ENCODE measurements at places on chromosomes 2 and 18.
A peak's percentile ranks its signal among the peaks of the same experiment; 100 is the strongest.

DNA sequence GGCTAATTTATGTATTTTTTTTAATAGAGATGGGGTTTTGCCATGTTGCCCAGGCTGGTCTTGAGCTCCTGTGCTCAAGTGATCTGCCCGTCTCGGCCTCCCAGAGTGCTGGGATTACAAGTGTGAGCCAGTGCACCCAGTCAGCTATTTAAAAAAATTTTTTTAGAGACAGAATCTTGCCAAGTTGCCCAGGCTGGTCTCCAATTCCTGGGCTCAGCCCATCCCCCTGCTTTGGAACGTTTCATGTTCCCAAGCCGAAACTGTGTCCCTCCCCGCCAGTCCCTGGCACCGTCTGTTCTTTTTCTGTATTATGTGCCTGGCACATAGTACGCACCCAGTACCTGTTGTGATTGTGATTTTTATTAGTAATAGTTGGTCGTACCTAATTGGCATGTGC, 63.1 kb upstream of the MGAT5 start:
- DNase-seq: no peak

DNA sequence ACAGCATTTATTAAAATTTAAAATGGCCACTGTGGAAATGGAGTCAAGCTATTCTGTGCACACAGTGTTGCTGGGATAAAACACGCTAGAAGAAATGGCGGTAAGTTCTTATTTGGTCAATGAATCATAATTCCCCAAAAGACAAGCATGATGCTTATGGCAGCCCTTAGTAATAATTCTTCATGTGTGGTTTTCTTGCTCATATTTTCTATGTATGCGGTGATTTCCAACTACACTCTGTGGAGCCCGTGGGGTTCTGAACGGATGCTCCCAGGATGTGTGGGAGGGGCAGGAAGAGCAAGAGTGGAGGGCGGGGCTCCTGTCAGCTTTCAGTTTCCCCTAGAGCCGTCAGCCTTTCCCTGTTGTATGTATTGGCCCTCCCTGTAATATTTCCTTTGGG, 91.7 kb upstream of the RMDN2 start:
- DNase-seq: peak; percentile 11

- peak; percentile 63 for DNase-seq
These were observed 246.0 kb downstream of the LDLRAD4 start for GRCh38 chr18:13464432-13465123.

GRCh38 chr18:72846736-72847533, 20.9 kb downstream of the NETO1 start:
- no peak for DNase-seq

GRCh38 chr18:39871961-39872360, 2083.1 kb upstream of the PIK3C3 start:
- no peak for DNase-seq

GRCh38 chr2:233350708-233351107, 3.6 kb upstream of the DGKD start:
- no peak for DNase-seq

DNA sequence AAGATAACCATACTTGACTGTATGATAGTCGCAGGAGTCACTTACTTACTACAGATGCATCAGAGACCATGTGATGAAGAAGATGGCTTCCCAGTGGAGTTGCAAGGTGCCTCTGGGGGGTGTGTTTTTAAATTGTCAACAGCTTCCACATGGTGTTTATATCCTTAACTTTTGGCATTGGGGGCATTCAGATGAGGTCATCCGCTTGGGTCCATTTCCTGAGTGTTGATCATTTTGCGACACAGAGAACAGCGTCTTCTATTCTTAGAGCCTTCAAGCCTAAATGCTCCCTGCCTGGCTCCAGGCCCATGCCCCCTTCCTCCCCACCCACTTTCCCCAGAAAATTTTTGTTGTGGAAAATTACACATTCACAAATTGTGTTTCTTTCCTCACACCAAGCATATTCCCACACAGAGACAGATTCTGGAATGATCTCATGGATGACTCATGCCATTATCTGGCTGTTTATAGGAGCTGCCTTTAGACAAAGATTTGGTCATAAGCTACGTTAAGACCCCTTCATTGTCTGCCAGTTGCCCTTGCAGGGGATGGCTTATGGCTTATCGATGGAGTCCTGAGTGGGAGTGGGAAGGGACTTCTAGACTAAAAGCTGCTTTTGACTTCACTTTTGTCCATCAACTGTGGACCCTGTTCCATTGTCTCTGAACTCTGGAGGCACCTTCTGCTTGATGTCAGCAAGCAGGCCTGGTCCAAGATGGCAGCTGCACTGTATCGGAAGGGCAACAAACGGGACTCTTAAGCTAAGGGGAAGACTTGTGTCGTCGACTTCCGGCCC, 91.8 kb downstream of the CABLES1 start:
- no peak for DNase-seq

GRCh38 chr2:147331790-147332419, 512.9 kb upstream of the ACVR2A start:
- DNase-seq: peak; percentile 7

DNA sequence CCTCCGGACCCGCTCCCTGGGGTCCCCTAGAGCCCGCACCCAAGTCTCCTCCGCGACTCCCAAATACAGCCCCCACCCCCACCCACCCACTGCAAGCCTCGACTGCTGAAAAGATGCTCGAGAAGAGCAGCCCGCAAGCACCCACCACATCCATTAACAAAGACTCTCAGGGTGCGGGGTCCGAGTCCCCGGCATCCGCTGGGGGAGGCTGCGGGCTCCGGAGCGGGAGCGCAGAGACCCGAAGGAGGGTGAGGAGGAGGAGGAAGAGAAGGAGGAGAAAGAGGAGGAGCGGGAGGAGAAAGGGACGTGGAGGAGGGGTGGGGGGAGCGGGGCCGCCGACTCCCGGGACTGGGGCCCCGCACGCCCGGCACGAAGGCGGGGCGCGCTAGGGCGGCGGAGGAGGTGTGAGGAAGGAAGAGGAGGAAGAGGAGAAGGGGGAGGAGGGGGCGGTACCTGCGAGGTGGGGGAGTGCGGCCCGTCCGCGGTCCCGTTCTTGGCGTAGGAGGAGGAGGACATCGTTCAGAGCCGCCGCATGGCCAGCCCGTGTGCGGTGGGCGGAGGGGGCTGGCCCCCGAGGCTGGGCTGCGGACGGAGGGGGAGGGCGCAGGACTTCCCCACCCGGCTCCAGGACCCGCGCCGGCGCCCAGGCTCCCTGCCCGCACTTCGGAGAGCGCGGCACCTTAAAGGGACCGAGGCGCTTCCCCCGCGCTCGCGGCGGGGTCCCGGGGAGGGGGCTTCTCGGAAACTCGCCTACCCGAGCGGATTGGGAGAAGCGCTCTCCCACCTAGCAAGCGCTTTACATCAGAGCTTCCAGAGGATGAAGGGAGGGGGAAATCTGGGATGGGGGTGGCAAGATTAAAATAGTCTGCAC, at the start of gene CACNB4:
TSS of gene CACNB4 (minus strand) at position 549 of the 871 bp plus-strand sequence.
- no peak for DNase-seq

DNA sequence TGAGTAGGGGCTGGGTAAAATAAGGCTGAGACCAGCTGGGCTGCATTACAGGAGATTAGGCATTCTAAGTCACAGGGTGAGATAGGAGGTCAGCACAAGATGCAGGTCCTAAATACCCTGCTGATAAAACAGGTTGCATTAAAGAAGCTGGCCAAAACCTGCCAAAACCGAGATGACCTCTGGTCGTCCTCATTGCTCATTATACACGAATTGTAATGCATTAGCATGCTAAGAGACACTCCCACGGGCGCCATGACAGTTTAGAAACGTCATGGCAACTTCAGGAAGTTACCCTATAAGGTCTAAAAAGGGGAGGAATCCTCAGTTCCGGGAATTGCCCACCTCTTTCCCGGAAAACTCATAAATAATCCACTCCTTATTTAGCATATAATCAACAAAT, 132.2 kb downstream of the ARL4C start:
- DNase-seq: no peak

DNA sequence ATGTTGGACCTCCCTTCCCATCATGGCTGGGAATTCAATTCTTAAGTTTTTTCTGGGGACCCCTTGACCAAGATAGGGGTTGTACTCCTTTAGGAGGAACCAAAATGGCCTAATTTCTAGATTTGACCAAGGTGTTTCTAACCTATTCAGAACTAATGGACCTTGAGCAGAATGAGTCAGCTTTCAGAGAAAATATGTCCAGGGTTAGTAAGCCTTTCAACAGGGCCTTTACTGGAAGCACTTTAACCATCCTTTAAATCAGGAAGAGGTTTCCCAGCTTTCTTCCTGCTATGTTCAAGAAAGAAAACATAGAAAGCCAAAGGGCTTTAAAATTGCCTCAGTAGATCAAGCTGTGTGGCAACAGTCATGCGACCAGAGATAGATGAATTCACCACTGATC, 1184.9 kb upstream of the ACVR2A start:
- no peak for DNase-seq

DNA sequence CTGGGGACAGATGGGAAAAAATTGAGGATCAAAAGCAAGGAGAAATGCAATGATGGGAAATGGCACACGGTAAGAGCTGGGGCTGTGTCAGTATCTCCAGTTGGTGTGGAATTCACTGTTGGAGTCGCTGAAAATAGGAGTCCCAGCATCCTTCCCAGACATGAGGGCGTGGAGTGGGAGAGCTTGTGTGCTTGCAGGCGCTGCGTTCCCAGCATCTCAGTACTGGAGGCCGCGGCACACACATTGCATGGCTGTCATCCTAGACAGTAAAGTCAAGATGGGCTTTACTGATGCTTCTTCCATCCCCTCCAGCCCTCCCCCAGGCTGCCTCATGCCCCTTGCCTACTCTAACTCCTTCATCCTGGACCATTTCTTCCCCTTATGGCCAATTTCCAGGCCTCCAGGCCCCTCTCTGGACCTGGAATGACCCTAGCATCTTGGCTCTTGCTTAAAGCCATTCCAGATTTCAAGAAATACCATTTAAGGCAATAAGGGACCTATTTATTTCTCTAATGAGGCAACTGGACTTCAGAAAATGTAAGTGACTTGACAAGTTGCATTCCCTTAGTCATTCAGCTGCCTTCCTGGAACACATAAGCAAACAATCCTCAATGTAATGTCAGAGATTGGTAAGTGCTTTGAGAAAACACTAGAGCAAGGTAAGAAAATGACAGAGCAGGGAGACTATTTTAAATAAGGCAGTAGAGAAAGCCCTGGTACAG, 70.5 kb upstream of the TTC39C start:
- no peak for DNase-seq

DNA sequence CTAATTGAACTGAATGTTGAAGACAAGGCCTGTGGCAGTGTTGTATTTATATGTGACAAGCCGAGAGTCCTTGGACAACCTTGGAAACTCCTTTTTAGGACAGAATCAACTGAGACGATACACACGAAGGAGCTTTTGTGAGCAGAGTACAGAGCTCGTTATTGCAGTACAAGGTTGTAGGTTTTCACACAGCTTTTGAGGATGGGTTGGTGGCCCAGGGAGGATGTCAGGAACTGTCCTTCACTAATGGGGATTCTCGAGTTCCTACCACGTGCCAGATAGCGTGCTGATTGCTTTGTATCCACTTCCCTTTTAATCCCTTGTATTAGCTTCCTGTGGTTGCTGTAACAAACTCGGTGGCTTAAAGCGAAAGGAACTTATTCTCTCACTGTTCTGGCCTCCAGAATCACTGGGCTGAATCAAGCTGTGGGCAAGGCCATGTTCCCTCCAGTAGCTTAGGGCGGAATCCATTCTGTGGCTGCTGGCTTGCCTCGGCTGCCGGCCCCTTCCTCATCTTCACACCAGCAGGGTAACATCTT, 20.2 kb downstream of the INPP4A start:
- DNase-seq: no peak
